Activated CD4-positive, alpha-beta T cell treated with anti-CD3 and anti-CD28 coated beads, Interleukin-2, amount 50 U/mL, for 1 hour (primary cell): ENCODE measurements at places on chromosomes 5 and 9.

DNA sequence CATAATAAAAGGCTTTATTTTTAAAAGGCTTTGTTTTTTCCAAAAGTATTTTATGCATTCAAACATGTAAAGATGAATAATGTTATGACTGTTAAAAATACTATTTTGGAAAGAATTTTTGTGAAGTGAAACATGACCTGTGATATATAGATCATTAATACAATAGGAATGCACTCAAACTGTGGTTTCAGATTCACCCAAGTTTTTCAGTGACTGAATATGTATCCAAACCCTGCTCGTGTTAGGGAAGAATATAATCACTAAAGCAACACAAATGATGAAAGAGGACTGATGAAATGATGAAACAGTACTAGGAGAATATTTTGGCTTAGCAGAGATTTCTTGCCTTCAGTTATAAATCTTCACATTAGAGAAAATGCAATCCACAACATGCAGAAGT, 278.0 kb downstream of the ADAMTS6 start:
- no peak for DNase-seq

DNA sequence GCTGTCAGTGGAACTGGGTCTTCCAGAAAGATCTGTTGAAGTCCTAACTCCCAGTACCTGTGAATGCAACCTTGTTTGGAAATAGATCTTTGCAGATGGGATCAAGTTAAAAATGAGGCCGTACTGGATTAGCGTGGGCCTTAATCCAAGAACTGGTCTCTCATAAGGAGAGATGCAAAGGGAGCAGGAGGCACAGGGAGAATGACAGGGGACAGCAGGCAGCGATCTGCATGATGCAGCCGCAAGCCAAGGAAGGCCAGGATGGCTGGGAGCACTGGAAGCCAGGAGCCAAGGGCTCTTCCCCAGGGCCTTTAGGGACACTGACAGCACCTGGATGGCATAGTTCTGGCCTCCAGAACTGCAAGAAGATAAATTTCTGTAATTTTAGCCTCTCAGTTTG, 114.4 kb downstream of the ICE1 start:
- no peak for DNase-seq

DNA sequence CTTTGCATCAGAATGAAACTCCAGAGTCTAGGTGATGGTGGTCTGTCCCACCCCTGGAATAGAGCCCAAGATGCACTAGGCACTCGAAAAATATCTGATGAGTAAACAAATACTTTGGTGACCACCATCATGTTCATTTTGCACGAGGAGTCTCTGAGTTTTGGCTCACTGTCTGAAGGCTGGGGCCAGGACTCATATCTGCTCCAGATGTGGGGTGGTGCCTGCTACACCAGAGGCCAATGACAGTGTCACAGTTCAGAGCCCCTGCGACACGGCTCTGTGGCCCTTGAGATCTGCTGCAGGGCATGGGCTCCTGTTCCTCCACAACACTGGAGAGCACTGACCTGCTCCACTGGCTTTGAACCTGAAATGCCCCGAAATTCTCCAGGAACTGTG, 164.6 kb downstream of the ROR2 start:
- DNase-seq, result no peak

- DNase-seq, result peak; percentile 18
These were observed 171.7 kb downstream of the TTC39B start for GRCh38 chr9:15135164-15135792.

GRCh38 chr9:456365-456764, 241.7 kb downstream of the DOCK8 start:
- no peak for DNase-seq

- DNase-seq, result no peak
These were observed at the start of gene SPINK13 for GRCh38 chr5:148268566-148268965. TSS of gene SPINK13 (plus strand) at chr5:148268794. CDS start at chr5:148270073, 1,279 bp downstream.

GRCh38 chr9:75775166-75775565, 115.3 kb upstream of the PCSK5 start:
- DNase-seq, result no peak

- no peak for DNase-seq
These were observed 259.1 kb downstream of the AOPEP start for GRCh38 chr9:94985649-94986048.

DNA sequence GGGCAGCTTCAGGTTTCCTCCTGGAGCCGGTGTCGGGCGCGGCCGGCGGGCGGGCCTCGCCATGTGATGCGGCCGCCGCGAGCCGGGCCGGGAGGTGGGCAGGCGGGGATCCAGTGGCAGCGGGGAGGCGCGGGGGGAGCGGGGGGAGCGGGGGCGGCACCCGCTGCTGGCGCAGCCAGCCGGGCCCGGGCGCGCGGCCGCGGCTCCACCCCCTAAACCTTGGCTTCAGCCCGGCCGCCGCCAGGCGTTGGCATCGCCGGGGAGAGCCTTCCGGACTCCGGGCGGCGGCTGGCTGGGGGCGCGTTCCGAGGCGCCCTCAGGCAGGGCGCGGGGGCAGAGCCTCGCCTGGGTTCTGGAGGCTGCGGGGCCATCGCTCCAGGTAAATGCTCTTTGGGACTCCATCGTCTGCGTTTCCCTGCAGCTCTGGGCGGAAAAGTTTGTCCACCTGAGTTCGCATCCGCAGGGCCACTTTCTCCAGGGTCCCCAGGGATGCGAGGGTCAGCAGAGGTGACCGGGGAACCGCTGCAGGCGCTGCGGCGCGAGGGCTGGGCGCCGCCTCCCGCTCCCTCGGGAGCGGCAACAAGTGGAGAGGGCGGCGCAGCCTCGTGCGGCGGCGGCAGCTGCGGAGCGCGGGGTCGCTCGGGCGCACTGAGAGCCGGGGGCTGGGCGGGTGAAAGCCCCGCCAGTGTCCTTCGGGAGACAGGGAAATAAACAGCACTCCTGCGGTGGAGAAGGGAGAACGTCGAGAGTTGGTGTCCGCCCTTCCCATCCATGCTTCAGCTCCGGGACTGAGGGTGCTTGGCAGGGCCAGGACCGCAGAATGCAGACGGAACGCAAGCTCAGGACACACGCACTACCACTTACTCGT, at the start of gene ARHGEF28:
Gene ARHGEF28 (plus strand): TSS at position 253 of the 868 bp plus-strand sequence. CDS start 58,656 bp downstream, outside the sequence.
- DNase-seq, result peak; percentile 11

GRCh38 chr9:122955961-122956360, 15.1 kb downstream of the RABGAP1 start:
- DNase-seq, result no peak

DNA sequence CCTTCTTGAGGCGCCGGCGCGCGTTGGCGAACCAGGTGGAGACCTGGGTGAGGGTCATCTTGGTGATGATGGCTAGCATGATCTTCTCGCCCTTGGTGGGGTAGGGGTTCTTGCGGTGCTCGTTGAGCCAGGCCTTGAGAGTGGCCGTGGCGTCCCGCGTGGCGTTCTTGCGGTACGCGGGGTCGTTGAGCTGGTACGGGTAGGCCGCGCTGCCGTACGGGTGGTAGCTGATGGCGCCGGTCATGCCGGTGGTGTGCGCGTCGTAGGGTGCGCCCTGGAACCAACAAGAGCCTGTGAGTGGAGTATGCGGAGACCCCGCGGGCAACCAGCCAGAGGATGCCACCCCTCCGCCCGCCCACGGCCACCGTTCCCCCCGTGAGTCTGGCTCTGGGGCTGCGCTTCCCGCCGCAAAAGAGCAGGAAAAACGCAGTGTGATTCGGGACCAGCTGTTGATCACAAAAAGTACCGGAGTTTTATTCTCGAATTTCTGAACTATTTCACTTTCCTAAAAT, 1.9 kb downstream of the IRX2 start:
- no peak for DNase-seq

DNA sequence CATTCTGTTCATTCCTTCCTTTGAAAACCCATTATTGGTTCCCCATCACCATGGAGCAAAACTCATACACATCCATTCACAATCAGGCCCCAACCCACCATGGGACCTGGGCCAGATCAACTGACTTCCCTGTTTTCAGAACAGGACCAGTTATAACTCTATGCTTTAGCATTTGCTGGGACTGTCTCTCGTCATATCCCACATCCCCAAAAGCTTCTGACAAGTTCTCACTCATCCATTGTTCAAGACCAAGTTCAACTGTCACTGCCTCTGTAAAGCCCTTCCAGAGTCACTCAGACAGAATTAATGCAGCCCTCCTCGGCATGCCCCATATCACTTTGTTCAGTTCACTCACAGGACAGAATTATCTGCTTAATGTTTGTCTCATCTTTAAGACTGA, 4.0 kb downstream of the FAM169A start:
- no peak for DNase-seq

GRCh38 chr5:161549106-161549505, 2.6 kb upstream of the GABRB2 start:
- no peak for DNase-seq

DNA sequence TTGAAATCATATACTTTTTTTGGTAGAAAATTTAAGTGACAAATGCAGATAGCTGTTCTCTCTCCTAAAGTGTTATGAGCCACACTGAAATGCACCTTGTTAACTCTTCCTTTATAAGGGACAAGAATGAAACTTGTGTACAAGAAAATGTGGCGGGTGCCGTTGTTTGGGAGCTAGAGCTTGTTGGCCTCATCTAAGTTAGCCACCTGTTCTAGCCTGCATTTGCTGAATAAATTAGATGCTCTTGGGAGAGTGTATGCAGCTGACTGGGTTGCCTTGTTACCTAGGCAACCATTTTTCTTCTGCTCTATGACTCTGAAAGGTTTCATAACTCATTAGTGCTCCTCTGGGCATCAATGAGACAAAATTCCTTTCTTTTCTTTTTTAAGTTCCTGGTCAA, 174.3 kb downstream of the TAF11L14 start:
- no peak for DNase-seq

- no peak for DNase-seq
These were observed 26.3 kb upstream of the TENT4A start for GRCh38 chr5:6686915-6687409.

- DNase-seq, result no peak
These were observed 171.2 kb downstream of the CWC27 start for GRCh38 chr5:64939772-64940510.

DNA sequence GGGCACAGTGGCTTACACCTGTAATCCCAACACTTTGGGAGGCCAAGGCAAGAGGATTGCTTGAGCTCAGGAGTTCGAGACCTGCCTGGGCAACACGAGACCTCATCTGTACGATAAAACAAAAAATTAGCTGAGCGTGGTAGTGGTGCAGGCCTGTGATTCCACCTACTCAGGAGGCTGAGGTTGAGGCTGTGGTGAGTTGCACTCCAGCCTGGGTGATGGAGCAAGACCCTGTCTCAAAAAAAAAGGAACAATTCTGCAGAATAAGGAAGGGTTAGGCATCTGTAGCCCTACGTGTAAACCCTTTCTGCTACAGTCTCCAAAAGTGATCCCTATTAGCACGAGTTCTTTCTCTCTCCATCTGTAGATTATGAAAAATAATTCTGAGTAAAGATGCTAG, 19.9 kb downstream of the CDC26 start:
- DNase-seq, result no peak

- DNase-seq, result no peak
These were observed 5.2 kb downstream of the NTMT1 start for GRCh38 chr9:129630967-129631673.

DNA sequence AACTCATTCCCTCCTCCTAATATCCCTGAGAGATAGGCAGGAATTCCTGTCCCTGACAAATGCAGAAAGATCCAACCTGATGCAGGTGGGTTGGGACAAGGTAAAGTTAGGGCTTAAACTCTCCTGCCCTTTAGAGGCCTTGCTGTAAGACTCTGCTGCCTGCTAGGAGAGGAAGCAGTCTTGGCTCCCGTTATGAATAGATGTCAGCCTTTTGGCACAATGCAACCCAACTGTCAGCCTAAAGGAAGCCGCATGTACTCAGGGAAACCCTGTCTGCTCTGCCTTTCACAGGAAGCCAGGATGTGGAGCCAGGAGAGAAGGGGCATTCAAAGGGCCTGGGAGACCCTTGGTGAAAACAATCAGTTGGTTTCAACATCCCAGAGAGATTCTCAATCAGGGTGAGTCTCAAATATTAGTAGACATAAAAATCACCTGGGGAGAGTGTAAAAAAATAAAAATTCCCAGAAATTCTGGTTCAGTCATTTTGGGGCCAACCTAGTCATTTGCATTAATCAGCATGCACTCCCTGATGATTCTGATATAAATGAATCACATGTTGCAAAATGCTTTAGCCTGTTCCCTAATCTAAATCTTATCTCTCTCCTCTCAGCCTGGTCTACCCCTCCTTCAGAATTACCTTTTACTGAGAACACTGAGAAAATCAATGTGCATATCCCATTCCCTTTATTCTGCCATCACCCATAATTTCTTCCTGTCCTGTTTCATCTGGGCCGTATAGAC, 136.2 kb upstream of the TRIM32 start:
- no peak for DNase-seq

DNA sequence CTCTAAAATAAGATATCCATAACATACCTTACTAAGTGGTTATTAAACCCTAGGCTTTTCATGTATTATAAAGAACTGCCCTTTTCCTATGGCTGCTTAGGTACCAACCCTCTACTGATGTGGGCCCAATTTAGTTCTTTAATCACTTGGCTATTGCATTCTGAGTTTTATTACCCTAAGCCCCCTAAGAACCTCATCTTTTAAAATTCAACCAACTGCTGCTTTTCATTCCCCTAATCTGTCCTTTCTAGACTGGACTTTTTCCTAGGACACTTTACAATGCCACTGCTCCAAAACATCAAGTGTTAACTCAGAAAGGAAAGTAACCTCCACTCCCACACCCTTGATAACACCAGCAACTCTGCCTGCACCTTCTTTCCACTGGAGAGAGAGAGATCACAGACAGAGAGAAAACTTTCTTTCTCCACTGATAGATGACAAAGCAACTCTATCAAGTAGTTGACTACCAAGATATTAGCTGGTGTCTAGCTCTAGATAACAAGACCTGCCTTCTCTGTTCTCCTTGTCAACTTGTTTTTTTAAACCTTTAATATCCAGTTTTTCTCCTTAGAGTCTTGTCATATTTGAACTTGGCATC, 27.3 kb downstream of the ELL2 start:
- no peak for DNase-seq

DNA sequence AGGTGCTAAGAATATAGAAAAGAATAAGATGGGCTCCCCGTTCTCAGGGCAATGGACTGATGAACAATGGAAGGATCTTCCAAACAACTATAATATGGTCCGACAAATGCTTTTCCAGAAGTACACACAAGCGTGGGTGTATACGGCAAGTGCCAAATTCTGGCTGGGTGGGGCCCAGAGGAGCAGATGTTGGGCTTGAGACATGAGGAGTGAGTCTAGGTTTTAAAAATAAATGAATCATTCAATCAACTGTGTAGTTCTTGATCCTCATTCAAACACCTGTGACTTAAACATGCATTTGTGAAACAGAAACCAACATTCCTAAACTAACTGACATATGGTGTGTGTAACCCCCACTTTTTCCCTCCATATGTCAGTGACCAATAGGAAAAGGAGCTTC, 47.9 kb downstream of the MFAP3 start:
- no peak for DNase-seq

GRCh38 chr9:131461166-131461565, 41.6 kb upstream of the POMT1 start:
- DNase-seq, result no peak
